ENCODE measurements at places on chromosomes 5 and 9.

DNA sequence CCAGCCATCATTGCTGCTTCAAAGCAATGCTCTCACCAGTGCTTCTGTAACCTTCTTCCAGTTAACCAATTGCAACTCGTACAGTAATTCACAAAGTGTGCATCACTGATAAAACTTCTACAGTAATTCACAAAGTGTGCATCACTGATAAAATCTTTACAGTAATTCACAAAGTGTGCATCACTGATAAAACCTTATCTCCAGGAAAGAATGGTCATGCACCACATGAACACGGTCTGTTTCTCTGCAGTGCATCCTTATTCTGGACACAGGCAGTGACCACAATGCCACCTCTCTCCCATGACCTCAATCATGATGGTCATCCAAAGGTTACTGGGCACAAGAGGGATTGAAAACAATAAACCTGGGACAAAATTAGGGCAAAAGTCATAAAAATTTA lies 153.6 kb downstream of the TSSK1B start:
- DNase-seq, result no peak

DNA sequence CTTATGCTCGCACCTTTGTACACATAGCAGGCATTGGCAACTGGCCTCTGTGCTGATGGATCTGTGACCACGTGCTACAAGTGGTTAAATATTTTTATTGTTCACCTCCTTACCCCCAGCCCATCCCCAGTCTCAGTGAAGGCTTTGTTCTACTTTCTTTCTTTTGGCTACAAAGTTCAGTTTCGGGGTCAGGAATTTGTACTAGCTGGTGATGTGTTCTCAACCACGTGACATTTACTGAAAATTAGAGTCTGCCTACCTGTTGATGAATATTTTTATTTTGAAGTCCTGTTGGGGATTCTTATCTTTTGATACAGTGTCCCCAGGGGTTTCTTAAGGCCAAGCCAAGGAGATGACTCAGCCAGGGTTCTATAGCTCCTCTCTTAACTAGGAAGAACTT lies 47.8 kb downstream of the C9orf57 start:
- DNase-seq, result no peak

- DNase-seq, result no peak
Observed at GRCh38 chr9:81719972-81720371, 30.6 kb upstream of the TLE1 start.

GRCh38 chr9:13437866-13438265 lies 158.4 kb upstream of the MPDZ start:
- no peak for DNase-seq

- DNase-seq, result no peak
Observed at GRCh38 chr5:73230264-73231245, 57.6 kb downstream of the TMEM174 start.

DNA sequence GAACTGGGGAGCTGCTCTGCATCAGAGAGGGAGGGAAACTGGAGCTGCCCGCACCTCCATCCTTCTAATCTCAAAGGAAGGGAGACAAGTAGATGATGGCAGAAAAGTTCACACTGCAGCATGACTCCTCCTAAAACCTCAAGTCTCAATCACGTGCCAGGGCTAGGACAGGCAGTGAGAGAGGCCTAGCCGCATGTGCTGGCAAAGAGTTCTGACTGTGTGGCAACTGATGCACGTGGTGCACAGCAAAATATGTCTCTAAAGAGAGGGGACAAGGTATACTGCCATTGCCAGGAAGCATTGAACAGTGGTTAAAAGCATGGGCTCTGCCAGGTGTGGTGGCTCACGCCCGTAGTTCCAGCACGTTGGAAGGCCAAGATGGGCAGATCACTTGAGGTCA lies 38.1 kb downstream of the FBXO10 start:
- no peak for DNase-seq

DNA sequence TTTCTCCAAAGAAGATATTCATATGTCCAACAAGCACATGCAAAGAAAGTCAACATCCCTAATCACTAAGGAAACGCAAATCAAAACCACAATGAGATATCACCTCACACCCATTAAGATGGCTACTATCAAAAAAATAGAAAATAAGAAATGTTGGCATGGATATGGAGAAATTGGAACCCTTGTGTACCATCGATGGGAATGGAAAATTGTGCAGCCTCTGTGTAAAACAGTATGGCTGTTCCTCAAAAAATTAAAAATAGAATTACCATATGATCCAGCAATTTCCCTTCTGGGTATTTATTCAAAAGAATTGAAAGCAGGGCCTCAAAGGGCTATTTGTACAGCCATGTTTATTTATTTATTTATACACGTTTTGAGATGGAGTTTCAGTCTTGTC lies 43.0 kb upstream of the HRH2 start:
- DNase-seq, result no peak

GRCh38 chr5:63398346-63398745 lies 563.9 kb downstream of the HTR1A start:
- no peak for DNase-seq

DNA sequence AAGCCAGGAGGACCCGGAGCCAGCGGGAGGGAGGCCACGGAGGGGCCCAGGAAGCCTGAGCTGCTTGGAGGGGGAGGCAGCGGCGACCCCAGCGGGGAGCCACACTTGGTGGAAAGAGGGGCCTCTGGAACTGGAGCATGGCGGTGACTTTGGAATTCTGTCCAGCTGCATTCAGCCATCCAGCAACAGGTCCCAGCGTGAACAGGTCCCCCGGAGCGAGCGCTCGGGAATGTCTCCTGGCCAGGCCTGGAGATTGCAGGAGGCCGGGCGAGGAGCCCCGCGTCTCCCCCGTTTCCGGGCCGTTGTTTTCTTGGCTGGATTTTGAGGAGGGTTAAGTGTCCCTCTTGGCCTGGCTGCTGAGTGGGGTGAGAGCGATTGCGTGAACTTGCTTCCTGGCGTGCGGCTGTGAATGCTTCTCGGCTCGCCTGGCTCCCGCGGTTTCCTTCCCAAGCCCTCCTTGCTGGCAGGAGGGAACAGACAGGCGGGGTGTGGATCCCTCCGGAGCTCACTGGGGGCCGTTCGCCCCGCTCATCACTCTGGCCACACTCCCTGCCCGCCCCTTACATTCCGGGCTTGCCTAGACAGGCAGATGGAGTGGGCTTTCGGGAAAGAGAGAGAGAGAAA lies 125.3 kb upstream of the IRX4 start:
- DNase-seq, result peak; percentile 12

DNA sequence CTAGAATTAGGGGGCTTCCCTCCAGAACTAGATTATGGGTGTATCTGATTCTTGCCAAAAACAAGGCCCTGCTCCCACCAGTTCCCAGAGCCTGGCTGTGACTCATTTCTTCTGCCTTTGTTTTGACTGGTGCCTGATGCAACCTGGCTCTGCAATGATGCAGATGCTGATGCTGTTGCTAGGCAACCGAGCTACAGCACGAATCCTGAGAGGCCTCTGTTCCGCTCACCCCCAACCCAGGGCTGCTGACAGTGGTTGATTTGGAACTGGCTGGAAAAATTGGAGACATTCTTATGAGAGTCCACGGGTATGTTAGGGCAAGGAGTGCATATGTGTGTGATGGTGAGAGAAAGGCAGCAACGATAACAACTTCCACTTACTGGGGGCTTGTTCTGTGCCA lies 100.3 kb downstream of the NSG2 start:
- no peak for DNase-seq

- DNase-seq, result no peak
Observed at GRCh38 chr9:129979071-129979745, 63.8 kb downstream of the FNBP1 start.

DNA sequence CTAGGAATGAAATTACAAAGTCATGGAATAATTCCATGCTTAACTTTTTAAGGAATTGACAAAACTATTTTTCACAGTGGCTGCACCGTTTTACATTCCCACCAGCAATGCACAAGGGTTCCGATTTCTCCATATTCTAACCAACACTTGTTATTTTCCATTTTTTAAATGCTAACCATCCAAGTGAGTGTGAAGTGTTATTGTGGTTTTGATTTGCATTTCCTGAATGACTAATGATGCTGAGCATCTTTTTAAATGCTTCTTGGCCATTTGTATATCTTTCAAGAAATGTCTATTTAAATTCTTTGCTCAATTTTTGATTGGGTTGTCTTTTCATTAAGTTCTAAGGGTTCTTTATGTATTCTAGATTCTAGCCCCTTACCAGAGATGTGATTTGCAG lies 479.5 kb upstream of the SMARCA2 start:
- DNase-seq, result no peak

DNA sequence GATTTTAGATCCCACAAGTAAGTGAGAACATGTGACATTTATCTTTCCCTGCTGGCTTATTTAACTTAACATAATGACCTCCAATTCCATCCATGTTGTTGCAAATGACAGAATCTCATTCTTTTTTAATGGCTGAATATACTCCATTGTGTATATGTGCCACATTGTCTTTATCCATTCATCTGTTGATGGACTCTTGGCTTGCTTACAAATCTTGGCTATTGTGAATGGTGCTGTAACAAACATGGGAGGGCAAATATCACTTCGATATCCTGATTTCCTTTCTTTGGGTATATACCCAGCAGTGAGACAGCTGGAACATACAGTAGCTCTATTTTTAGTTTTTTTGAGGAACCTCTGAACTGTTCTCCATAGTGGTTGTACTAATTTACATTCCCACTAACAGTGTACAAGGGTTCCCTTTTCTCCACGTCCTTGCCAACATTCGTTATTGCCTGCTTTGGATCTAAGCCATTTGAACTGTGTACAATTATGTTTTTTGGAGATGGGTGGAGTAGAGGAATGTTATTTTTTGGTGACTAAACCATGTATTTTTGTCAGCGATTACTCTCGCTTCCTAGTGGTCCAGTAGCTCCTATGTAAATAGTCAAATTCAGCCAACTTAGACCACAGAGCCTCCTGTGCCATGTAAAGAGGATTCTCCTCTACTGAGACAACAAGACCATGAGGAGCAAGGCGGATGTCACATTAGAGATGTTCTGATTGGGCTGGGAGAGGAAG lies 60.6 kb downstream of the TNFSF15 start:
- no peak for DNase-seq

- peak; percentile 88 for DNase-seq
Observed at GRCh38 chr9:27726244-27727081, 153.2 kb upstream of the C9orf72 start.

DNA sequence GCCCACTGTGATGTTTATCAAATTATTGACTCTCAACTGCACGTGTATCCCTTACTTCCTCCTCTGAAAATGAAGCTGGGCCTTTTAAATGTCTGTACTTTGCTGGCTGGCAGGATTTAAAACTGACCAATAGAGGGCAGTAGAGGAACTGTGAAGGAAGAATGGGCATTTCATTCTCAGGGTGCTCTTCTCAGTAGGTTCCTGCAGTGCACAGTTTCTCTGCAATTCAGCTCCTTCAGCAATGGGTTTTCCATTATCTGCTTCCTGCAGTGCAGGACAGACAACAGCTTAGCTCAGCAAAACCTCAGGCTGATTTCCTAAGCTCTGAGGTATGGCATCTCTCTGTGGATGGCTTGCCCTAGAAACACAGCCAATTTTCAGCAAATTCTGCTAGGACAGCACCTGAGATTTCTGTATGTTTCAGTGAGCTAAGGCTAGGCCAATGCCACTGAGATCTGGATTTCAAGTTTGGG lies 298.4 kb upstream of the PRDM9 start:
- peak; percentile 43 for DNase-seq

- DNase-seq, result no peak
Observed at GRCh38 chr9:109780453-109781033, 545 bp downstream of the PALM2AKAP2 start.

- no peak for DNase-seq
Observed at GRCh38 chr5:127997201-127997704, 86.3 kb upstream of the SLC12A2 start.

DNA sequence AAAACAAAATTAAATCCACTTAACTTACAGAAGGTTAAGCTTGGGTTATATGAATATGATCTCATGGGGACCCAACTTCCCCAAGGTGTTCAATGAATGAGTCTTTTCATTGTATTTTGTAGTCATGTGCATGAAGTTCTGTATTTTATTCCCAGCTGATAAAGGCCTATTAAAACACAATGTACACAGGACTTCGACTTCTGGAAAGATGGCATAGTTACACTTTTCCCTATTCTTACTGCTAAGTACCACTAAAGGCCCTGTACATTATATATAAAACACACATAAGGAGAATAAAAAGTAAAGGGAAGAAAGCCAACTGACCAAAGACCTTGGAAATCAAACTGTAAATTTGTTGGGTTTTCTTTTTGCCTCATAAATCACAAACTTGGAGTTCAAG lies 222.4 kb downstream of the SAXO1 start:
- DNase-seq, result no peak

GRCh38 chr5:30607301-30607894 lies 586.1 kb upstream of the CDH6 start:
- no peak for DNase-seq

DNA sequence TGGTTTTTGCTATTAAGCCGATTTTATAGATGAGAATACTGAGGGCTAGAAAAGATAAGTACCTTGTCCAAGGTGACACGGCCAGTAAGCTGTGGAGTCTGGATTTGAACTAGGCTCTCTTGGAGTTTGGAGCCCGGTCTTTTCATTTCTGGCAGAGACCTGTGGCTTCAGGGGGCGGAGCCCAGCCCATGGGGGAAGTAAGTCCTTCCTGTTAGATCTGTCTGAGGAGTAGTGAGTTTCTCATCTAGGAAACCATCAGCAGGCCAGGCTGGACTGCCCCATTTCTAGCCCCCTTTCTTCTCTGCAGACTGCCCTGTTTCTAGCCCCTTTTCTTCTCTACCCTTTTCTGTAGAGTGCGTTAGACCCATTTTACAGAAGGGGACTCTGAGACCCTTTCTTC lies 521 bp upstream of the PTGS1 start:
- DNase-seq, result no peak

DNA sequence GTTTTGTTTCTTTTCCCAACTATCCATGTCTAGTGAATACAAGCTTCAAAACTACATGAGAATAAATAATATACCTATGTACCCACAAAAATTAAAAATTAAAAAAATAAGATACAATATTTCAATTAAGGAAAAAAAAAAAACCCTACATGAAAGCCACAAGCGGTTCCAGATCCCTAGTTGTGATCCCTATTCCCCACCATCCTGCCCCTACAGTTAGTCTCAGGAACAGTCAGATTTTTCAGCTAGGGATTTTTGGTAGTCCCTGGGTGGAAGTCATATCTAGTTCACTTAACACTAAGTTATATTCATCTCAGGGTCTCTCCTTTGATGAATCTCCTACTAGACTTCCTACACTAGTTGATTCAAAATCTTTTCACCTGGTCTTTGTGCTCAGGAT lies 18.5 kb upstream of the PCDHB1 start:
- no peak for DNase-seq

- DNase-seq, result no peak
Observed at GRCh38 chr5:155193483-155194107, 180.0 kb downstream of the KIF4B start.

DNA sequence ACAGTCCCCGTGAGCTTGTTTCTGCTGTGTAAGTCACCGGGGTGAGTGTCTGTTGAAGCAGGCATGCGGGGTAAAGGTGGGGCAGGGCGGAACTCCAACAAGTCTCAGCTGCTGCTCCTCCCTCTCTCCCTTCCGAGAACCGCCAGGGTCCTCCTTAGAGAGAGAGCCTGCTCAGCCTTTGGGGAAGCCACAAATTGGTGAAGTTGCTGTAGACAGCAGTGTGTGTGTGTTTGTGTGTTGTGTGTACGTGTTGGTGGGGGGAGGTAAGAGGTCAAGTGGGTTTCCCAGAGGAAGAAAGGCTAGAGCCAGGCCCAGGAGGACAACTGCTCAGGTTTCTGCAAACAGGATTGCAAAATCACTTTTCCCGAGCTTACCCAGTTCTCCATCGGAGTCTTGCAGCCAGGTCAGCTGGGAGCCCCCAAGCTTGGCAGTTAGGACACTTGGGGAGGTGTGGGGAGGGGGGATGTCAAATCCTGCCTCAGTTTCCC lies 38.9 kb upstream of the DAB2IP start:
- no peak for DNase-seq

- no peak for DNase-seq
Observed at GRCh38 chr5:154236536-154237375, 46.2 kb downstream of the GALNT10 start.
